Lung microvascular endothelial cell (primary cell): ENCODE measurements at places on chromosomes 11 and 22.

DNA sequence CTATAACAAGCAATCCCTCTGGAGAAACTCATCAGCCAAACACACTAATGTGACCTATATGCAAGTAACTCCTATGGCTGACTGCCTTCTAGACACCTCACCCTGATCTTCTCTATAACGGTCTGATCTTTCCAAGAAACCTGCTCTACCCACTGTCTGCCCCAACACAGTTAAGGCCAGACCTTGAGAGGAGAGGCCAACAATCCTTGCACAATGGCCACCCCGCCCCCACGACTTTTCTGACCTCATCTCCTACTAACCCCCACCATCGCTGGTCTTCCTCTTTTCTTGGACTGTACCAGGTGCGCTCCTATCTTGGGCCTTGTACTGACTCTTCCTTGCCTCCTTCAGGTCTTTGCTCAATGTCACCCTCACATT, 12.5 kb downstream of the HIRA start:
- DNase-seq: no peak

GRCh38 chr11:121099885-121100284, 1.2 kb upstream of the TECTA start:
- no peak for DNase-seq

GRCh38 chr22:17384612-17385330, 15.5 kb downstream of the CECR2 start:
- no peak for DNase-seq

DNA sequence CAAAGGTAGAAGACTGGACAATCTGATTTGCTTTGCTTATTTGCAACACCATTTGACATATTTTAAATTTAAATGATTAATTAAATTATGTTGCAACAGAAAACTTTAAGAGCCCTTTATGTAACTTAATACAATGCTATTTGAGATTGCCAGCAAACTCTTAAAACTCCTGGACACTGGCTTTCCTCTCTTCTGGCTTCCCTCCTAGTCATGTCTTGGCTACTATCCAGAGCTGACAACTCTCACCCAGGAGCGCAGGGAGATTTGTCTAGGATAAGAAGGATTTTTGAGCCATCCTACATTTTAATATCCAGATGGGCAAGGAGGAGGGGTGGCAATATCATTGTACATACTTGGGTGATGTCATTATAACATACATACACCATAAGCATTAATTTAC, 134.3 kb downstream of the ELP4 start:
- peak; percentile 18 for DNase-seq

DNA sequence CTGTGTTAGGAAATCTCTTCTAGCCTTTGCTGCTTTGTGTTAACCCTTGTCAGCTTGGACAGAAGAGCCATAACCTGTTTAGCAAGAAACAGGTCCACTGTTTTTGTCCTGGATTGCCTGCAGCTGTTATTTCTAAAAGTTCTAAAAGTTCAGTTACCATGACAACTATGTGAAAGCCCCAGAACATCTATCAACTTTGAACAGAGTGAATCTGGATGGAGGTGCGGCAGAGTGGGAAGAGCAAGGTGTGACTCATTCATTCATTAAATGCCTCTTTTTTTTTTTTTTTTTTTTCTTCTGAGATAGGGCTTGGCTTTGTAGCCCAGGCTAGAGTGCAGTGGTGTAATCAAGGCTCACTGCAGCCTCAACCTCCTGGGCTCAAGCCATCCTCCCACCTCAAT, 50.5 kb downstream of the RBX1 start:
- peak; percentile 9 for DNase-seq

- DNase-seq: no peak
These were observed 68.7 kb downstream of the MRTFA start for GRCh38 chr22:40567626-40568328.

- DNase-seq: no peak
These were observed 11.1 kb downstream of the ZP1 start for GRCh38 chr11:60878245-60879101.

GRCh38 chr22:19446603-19447329, 745 bp downstream of the C22orf39 start:
- peak; percentile 36 for DNase-seq

GRCh38 chr11:58796333-58796732, 48.2 kb downstream of the GLYATL2 start:
- no peak for DNase-seq

DNA sequence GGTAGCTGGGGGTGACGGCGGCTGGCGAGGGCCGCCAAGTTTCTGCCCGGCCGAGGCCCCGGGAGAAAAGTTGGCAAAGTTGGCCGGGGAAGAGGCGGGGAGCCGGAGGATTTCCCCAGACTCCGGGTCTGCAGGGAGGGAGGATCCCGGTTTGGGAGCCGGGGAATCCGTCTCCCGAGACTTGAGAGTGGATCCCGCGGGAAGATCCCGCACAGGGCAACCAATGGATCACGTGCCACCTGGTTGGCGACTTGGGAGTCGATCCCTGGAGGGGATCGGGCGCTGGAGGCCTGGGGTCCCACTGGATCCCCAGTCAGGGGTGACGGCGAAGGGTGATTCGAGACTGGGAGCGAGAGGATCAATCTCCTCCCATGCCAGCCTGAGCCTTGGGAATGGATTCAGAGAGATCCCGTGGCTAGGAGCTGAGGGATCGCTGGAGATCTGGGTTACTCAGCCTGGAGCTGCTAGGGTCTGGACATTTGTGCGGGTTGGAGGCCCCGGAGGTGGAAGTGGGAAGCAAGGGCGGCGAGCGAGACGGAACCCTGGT, 394 bp downstream of the KIAA1671 start:
- peak; percentile 81 for DNase-seq

GRCh38 chr11:6567371-6567745, 36.1 kb downstream of the RRP8 start:
- no peak for DNase-seq

- DNase-seq: no peak
These were observed 49.2 kb downstream of the GRAMD1B start for GRCh38 chr11:123479048-123479837.

- DNase-seq: no peak
These were observed 21.8 kb upstream of the OR8G1 start for GRCh38 chr11:124219126-124219525.

- DNase-seq: no peak
These were observed 38.9 kb downstream of the OR10A6 start for GRCh38 chr11:7892059-7892699.

GRCh38 chr11:47607380-47607779, 13.2 kb upstream of the C1QTNF4 start:
- DNase-seq: no peak

- DNase-seq: no peak
These were observed 166.1 kb upstream of the API5 start for GRCh38 chr11:43145653-43146052.

DNA sequence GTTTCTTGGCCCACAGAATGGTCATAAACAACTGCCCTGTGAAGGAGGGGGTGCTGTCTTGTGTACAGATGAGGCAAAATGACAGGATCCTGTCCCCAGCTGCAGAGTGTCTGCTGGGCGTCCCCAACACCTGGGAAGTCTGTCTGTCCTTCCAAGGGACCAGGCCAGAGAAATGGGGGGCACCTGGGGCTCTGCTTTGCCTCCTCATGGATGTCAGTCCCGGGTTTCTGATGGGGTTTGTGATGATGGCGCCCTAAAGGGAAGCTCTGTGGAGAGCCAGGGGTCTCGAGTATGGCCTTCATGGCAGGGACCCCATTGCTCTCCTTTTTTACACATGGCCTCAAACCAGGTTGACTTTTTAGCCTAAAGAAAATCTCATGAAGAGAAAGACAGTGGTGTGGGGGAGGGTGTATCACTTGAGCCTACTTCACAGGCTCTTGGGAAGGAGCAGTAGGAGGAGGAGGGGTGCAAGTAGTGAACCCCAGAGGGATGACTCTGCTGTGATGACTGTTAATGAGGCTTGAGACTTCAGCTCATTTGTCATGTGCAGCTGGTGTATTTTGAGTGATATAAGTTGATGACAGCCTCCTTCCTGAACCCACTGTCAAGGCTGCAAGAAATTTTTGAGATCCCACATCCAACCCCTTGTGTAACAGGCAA, 40.6 kb upstream of the TUB start:
- DNase-seq: no peak

DNA sequence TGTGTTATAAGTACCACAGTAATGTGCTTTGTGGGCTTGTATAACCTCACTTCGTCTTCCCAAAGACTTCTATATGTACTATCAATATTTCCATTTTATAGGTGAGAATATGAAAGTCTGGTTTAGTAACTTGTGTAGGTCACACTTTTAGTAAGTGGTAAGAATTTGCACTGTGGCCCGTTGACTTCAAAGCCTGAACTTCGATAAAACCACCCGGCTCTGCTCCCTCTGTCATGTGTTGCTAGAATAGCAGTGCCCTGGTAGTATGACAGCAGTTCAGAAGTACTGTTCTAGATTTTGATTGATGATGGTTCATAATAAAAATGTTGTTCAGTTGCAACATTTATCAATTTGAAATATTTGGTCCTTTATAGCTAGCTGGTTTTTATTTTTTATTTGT, 110.2 kb upstream of the SORL1-AS1 start:
- no peak for DNase-seq

GRCh38 chr11:19878520-19878919, 165.9 kb downstream of the NAV2 start:
- DNase-seq: no peak

DNA sequence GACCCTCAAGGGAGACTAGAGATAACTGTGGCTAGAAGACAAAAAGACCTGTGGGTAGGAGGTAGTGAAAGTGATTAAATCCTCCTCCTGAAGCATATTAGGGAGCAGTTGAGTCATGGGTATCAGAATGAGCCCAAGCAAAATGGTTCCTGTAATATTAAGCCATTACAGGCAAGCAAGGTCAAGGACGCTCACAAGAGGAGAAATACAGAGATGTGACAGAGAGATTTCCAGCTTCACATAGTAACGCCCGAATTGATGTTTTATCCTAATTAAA, 77.7 kb downstream of the FAM76B start:
- DNase-seq: no peak

- no peak for DNase-seq
These were observed 10.0 kb downstream of the GATD1 start for GRCh38 chr11:767238-767637.

DNA sequence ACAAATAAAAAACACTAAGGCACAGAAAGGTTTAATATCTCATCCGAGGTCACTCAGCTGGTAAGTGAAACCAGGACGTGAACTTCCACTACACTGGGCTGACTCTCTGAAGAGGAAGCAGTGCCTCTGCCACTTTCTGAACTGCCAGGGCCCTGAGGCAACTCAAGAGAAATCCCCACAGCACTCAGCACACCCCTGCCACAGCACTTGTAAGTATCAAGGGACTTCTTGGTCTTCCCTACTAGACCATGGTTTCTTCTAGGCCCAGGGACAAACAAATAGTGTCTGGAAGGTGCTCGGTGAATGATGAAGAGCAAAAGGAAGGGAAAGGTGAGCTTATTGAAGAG, 49.7 kb downstream of the RPL27A start:
- peak; percentile 30 for DNase-seq

- DNase-seq: no peak
These were observed 59.2 kb upstream of the KIRREL3 start for GRCh38 chr11:127059750-127060149.

- DNase-seq: no peak
These were observed 10.7 kb downstream of the CBX6 start for GRCh38 chr22:38861170-38861876.

DNA sequence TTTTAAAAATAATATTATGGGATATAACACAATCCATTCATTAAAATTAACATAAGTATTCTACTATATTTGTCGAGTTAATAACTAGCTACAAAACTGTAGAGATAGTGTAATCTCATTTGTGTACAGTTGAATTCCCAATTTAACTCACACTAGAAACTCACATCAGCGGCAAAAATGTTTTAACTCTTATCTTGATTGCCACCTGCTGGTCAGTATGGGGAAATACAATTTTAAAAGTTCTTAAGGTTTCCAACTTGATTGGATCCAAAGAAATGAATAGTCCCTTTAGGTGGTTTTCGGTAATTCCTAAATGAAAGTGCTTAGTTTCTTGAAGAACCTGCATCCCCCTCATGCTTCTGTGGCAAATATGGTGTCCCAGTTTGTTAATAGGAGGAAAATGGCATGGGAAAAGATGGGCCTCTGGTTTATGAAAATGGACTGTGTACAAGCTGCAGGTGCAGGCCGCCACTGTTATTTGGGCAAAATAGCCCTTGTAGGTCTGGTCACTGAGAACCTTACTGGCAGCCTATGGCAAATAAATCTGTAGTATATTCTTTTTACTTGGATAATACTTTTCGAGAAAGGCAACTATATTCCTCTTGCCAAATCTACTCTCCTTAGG, 33.7 kb upstream of the SLC17A6 start:
- DNase-seq: peak; percentile 46

DNA sequence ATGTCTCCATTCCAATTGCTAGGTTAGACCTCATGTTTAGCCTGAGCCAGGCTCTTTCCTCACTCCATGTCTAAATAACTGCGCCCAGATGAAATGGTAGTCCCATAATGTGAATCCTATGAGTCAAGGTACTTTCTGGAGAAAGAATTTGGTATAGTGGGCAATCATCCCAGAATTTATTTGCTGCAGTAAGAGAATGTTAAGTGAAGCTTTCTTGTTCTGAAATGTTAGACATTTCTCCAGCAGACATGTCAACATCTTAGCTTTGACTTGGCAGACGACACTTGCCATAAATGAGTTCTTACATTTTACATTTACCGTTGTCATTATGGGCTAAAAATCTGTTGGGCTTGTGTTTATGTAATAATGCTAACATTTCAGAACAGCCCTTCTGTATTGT, 165.2 kb downstream of the PGR start:
- no peak for DNase-seq

DNA sequence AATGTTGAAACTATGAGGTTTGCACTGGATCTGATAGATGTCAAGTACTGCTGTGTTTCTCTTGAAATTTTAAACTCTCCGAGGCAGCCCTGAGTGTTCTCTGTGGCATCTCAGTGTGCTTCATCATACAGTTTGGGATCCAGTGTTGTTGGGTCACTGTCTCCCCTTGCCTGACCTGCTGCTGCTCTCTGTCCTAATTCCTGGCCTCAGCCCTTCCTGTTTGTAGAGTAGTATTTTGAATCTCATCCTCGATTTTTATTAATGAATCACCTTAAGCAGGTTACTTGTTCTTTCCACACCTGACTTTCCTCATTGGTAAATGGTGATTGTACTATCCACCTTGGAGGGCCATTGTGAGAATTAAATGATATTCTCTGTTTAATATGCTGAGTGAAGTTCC, 70.7 kb upstream of the PAX6 start:
- DNase-seq: no peak

DNA sequence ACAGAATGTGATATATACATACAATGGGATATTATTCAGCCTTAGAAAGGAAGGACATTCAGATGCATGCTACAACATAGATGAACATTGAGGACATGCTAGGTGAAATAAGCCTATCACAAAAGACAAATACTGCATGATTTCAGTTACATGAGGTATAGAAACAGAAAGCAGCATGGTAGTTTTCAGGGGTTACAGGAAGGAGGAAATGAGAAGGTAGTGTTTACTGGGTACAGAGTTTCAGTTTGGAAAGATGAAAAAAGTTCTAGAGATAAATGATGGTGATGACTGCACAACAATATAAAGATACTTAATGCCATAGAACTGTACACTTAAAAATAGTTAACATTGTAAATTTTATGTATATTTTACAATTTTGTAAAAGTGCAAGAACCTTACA, 266.7 kb upstream of the C11orf87 start:
- DNase-seq: no peak
